Aorta (tissue), 5 donors: ENCODE measurements at places on chromosomes 2 and 18. TPM values are rescaled to one million over a fixed set of nuclear protein-coding genes. Genes with fewer than 3 reads are reported as not detected.

The COA5 gene
- 60.3 TPM for polyA plus RNA-seq

The B3GNT7 gene
- 0.56 TPM for polyA plus RNA-seq

The ABCG8 gene
- 1.9 TPM for polyA plus RNA-seq

The BOLL gene
- not detected for polyA plus RNA-seq

The PFN4 gene
- 0.26 TPM for polyA plus RNA-seq

The CAPN14 gene
- 0.18 TPM for polyA plus RNA-seq

The ACTR3 gene
- 66.3 TPM for polyA plus RNA-seq

The CFAP210 gene
- polyA plus RNA-seq: 0.05 TPM

- no peak for DNase-seq
Measured at GRCh38 chr2:24022975-24023575, 13.2 kb downstream of the MFSD2B start.

- DNase-seq: no peak
Measured at GRCh38 chr2:69192176-69192945, 179.4 kb downstream of the ANTXR1 start.

DNA sequence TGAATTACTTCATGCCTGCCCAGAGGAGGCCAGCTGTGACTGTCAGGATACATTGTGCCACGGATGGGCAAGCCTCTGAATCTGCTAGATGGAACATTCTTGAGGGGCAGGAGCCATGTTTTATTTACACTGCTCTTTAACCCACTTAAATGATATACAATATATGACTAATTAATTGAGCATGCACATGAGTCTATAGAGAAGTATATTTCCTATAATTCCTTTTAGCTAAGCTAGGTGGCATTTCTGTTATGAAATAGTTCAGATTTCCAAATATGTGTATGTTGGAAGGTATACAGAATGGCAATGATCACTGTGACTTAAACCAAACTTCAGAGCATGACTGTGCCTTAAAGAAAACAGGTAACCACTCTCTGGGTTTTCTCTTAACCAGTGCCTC lies 131.7 kb downstream of the RAB3GAP1 start:
- DNase-seq: no peak

DNA sequence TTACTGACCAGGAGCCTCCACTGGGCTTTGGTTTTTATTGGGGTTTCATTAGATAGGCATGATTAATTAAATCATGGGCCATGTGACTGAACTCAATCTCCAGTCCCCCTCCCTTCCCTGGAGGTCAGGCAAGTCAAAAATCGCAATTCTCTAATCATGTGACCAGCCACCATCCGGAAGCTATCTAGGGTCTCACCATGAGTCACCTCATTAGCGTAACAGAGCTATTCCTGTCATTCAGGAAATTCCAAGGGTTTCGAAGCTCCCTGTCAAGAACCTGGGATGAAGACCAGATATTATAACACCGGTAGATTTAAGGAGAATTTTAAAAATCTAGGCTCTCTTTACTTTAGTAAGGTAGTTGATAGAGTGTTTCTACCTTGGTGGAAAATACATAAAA lies 180.3 kb upstream of the TCF4 start:
- DNase-seq: no peak

- no peak for DNase-seq
Measured at GRCh38 chr2:148674063-148675020, 29.8 kb downstream of the EPC2 start.

DNA sequence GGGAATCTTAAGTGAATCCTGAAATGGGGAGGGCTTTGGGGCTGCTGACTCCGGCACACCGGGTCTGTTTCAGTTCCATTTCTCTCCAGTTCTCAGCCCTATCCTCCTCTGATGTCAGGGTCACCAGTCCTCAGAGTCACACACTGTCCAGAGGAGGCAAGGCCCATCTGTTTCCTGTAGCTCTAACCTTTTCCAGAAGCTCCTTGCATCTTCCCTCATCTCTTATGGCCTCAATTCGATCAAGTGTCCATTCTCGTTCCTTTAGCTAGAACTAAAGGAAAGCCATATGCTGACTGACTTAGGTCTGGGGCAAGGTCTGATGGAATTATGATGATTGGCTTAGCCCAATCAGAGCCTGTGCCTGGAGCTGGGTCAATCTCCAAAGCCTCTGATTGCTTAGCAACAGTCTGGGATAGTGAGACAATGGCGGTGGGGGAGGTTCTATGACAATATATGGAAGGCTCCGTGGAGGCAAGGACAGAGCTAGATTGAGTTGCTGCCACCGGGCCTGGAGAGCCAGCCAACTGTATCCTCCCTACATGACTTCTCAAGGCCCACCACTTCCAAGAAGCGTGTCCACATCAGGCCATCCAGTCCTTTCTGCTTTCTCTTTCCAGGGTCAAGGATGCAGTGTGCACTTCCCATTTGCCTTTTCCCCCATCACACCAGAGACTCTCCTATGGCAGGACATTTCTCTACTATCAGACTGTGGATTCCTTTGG lies 5.2 kb downstream of the ANKRD53 start:
- no peak for DNase-seq

DNA sequence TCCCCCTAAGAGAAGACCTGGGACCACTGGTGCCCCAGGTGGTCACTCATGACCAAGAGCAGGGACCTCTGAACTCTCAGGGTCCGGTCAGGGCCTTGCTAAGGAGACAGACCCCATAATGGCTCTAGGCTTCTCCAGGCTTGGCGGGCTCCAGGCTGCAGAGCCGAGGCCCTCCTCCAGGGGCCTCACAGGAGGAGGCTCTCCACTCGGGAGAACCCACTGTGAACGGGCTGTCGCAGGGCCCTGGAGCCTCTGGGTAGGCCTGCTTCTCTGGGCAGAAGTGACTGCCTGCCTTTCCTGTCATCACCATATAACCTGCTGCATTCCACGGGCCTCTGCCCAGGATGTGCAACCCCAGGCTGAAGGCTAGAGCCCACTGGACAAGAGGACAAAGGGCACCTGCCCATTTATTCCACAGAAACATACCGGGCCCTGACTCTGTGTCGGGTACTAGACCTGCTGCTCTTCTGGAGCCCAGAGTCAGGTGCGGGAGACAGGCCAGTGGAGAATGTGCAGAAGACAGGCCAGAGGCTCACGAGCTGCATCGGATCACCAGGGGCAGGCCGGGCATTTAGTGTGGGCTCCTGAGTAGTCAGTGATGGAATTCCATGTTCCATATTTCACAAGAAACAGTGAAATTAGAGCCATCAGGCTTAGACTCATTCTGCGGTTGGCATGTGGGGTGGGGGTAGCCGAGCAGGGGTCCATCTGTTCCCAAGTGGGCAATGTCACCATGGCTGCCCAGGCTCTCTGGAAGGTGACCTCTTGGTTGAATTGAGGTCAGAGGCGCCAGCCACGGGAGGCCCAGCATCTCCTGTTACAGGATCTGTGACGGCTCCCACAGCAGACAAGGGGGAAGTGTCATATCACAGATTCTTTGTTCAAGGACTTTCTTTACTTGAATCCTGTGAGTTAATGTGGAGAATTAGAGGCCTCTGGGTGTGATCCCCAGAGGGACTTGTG lies 220.8 kb downstream of the SH3RF3 start:
- DNase-seq: no peak

- peak; percentile 55 for DNase-seq
Measured at GRCh38 chr2:134260713-134261112, 6.8 kb downstream of the MGAT5 start.

- no peak for DNase-seq
Measured at GRCh38 chr18:53644799-53645471, 579.5 kb downstream of the MBD2 start.

GRCh38 chr18:3162181-3162580 lies 57.6 kb downstream of the MYOM1 start:
- no peak for DNase-seq

- DNase-seq: no peak
Measured at GRCh38 chr2:148876202-148876594, 1.2 kb downstream of the KIF5C start.

- no peak for DNase-seq
Measured at GRCh38 chr2:61670591-61671501, 132.7 kb upstream of the XPO1 start.

GRCh38 chr2:164386231-164386630 lies 235.1 kb downstream of the GRB14 start:
- no peak for DNase-seq

- peak; percentile 67 for DNase-seq
Measured at GRCh38 chr2:71700041-71700657, 246.8 kb downstream of the DYSF start.
